ENCODE measurements at places on chromosomes 11 and 22.

GRCh38 chr22:32476281-32477195, 1.9 kb downstream of the FBXO7 start:
- DNase-seq: no peak

GRCh38 chr11:17609291-17610084, 62.4 kb downstream of the OTOG start:
- DNase-seq: no peak

- DNase-seq: no peak
Measured at GRCh38 chr11:89437317-89437716, 53.9 kb downstream of the NOX4 start.

- no peak for DNase-seq
Measured at GRCh38 chr11:125270711-125271110, 106.2 kb downstream of the PKNOX2 start.

- no peak for DNase-seq
Measured at GRCh38 chr11:35126000-35126878, 12.7 kb upstream of the CD44 start.

DNA sequence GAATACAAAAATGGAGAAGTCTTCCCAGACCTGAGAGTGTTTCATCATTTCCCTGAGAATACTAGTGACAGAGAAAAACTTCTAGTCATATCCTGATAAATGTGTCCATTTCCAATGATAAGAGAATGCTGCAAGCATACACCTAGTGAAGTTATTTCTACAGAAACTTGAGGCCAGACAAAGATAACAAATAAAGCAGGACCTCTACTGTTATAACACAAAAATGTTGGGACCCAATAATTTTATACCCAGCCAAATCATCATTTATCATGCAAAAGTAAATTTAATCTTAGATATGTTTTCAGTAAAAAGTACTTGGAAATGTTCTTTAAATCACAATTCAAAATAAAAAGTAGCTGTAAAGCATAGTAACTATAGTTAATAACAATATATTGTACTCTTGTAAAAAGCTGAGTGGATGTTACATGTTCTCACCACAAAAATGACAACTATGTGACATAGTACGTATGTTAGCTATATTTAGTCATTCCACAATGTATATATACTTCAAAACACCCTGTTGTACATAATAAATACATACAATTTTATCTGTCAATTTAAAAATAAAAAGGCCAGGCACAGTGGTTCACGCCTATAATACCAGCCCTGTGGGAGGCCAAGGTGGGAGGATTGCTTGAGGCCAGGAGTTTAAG, 12.6 kb downstream of the RRAS2 start:
- DNase-seq: no peak

DNA sequence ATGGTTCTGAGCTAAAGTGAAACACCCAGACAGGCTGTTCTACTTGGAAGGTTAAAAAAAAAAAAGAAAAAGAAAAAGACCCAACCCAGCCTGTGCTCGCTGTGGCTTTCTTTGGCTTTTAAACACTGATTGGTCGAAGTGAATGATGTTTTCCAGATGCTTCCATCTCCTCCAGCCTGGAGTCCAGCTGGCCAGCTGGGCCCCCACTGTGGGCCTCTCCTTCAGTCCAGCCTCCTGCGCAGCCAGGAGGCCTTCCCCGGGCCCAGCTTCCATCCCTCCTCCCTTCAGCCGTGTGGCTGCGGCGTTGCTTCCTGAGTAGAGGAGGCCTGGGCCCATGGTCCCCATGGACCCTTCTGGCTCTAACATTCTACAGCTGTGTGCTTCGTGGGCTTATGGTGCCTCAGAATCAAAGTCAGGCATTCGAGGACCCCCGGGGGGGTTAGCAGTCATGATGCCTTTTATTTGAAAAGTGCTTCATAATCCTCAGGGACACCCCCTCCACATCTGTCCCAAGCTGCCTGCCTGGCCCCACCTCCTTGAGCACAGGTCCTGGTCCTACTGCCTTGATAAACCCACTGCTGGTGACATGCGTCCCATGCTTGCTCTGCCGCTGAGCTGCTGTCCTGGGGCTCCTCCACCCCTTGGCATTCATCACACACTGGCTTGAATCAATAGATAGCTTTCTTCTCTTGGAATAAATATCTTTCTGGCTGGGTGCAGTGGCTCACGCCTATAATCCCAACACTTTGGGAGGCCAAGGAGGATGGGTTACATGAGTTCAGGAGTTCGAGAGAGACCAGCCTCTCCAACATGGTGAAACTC, 42.2 kb upstream of the FBLN1 start:
- DNase-seq: no peak

GRCh38 chr22:24063986-24064385, 52.9 kb downstream of the CABIN1 start:
- no peak for DNase-seq

- no peak for DNase-seq
Measured at GRCh38 chr11:68353118-68353517, 40.7 kb downstream of the LRP5 start.

DNA sequence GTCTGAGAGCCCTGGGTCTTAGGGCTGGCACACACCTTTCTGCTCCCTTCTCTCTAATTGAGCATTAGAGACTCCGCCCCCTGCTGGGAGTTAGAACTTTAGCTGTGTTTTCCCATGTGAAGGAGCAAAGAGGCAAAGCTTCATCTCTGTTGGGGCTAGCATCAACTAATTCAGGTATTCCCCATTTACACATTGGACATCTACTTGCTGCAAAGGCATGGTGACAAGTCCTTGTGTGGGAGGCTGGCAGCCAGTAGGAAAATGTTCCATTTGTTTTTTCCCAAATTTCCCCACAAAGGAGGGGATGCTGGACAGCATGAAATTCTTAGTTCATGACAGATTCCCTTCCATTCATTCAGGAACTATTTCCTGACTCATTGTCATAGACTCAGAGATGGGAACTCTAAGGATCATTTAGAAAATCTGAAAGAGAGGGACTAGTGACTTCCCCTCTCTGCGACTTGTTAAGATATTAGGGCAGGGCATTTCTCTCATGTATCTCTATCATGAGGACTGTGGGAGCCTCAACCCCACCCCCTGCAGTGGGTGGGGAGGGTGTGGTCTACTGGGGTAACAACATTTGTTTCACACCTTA, 3.6 kb downstream of the CD44 start:
- DNase-seq: no peak

DNA sequence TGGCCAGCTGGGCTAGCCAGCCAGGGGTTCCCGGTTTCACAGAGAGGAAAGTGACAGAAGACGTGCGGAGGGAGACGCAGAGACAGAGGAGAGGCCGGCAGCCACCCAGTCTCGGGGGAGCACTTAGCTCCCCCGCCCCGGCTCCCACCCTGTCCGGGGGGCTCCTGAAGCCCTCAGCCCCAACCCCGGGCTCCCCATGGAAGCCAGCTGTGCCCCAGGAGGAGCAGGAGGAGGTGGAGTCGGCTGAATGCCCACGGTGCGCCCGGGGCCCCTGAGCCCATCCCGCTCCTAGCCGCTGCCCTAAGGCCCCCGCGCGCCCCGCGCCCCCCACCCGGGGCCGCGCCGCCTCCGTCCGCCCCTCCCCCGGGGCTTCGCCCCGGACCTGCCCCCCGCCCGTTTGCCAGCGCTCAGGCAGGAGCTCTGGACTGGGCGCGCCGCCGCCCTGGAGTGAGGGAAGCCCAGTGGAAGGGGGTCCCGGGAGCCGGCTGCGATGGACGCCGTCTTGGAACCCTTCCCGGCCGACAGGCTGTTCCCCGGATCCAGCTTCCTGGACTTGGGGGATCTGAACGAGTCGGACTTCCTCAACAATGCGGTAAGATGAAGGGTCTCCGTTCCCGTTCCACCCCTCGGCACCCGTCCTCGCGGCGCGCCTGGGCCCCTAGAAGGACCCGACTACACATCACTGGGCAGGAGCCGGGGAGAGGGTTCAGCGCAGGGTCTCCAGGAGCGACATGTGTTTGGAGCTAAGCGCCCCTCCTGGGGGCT, at the start of gene CREB3L1:
CREB3L1 (plus strand) TSS at position 41 of the 765 bp plus-strand sequence; CDS start at position 491, 450 bp downstream.
- DNase-seq: no peak

- DNase-seq: peak; percentile 3
Measured at GRCh38 chr11:78000193-78000592, 5.7 kb upstream of the INTS4 start.

GRCh38 chr11:134291196-134291595, 15.0 kb downstream of the GLB1L3 start:
- no peak for DNase-seq

DNA sequence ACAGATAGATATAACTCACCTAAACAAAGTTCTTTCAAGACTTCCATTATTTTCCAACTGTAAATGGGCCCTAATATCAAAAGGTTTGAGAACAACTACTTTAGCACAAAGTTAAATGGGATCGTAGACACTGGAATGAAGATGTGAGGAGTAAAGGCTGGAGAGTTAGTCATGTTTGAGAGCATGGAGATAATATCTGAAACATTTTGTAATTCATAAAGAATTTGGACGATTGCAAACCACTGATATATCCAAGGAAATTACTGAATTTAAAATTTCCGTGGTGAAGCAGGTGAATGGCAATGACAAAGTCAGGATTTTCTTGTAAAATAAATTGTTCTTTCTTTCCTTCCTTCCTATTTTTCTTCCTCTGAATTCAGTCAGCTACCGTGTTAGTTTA, 564.9 kb downstream of the CNTN5 start:
- DNase-seq: no peak

DNA sequence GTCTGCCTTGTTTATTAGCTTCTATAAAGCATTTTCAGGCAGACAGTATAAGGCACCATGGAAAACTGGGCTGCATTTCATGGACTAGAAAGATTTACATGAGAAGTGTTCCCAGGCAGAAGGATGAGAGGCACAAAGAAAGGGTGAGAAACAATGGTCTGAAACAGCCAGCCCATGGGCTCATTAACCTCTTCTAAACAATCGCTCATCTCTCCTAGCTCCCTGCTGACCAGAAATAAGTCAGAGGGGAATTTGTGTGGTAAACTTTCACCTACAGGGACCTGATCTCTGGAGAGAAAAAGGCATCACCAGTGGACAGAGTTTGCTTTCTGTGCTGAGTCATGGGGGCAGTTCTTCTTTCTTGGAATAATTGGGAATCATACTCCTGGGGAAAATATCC, 51.8 kb upstream of the KIRREL3 start:
- DNase-seq: no peak

DNA sequence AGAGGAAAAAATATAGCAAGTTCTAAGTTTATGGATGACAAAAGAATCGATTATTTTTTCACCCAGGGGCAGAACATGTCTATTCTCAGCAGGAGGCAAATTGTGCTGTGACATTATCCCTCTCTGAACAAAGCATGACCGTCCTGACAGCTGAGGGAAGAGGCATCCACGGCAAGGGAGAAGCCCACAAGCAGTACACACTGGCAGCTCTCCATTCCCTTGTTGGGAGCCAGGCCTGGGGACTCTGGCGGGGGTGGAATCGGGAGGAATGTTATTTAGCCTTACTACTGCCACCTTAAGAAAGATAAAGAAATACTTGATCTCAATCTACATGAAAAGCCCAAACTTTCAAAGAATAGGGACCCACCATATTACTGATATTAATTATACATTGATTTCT, 3.4 kb downstream of the KIRREL3 start:
- no peak for DNase-seq

DNA sequence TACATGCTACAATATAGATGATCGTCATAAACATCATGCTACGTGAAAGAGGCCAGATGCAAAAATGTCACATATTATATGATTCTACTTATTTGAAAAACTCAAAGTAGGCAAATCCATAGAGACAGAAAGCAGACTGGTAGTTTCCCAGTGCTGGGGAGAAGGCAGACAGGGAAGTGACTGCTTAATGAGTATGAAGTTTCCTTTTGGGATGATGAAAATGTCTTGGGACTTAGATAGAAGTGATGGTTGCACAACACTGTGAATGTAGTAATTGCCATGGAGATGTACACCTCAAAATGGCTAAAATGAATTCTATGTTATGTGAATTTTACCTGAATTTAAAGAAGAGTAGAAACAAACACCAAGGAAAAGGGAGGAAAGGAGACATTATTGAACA, 45.2 kb upstream of the EHF start:
- no peak for DNase-seq

DNA sequence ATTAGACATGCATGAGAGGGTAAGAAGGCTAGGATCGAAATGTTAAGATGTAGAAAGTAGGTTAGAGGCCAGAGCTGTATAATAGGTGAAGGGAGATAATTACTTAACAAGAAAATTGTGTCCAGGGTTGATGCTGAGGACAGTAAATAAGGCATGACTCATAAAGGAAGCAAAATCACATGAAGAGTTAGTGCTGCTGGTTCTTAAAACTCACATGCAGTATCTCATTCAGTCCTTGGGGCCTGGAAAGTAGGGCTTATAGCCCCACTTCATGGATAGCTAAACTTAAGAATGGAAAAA, 130.2 kb downstream of the NCAM1 start:
- DNase-seq: no peak

- DNase-seq: no peak
Measured at GRCh38 chr11:57378186-57378585, 2.8 kb downstream of the PRG3 start.

- no peak for DNase-seq
Measured at GRCh38 chr11:21415606-21416005, 746.2 kb downstream of the NELL1 start.

- no peak for DNase-seq
Measured at GRCh38 chr11:60208146-60208895, 25.4 kb upstream of the MS4A6A start.

DNA sequence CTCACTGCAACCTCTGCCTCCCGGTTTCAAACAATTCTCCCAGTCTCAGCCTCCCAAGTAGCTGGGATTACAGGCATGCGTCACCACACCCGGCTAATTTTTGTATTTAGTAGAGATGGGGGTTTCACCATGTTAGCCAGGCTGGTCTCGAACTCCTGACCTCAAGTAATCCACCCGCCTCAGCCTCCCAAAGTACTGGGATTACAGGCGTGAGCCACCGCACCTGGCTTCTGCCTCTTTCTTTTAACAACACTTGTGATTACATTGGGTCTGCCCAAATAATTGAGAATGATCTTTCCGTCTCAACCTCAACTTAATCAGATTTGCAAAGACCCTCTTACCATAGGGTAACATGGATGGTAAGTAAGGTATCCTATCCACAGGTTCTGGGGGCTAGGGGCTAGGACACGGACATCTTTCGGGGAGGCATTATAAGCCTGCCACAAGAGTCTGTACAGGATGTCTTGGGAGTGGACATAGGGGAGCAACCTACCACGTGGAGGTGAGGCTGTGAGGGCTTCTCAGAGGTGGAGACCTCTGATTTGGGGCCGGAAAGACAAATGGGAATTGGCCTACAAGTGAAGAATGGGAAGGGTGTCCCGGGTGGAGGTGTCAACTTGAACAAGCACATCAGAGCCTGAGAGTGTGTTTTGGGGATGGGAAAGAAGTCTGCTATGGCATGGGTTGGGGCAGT, 2.7 kb upstream of the CBX6 start:
- no peak for DNase-seq

- DNase-seq: no peak
Measured at GRCh38 chr11:75735181-75735845, 17.7 kb downstream of the MOGAT2 start.

DNA sequence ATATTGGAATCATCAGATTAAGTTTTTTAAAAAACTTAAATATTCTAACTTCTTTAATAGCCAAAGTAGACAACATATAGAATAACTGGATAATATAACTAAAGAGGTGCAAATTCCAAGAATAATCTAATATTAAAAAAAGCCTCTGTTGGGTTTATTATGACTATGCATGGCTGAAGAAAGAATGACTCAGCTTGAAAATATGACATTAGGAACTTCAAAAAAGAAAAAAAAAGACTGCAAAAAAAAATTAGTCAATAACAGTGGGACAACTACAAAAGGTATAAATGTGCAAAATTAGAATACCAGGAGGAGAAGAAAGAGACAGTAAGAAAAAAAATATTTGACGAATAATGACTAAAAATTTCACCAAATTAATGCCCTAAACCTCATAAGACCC, 1178.0 kb downstream of the JRKL start:
- DNase-seq: no peak

- no peak for DNase-seq
Measured at GRCh38 chr11:12585861-12586260, 88.4 kb upstream of the TEAD1 start.

GRCh38 chr11:130323452-130324450, 9.0 kb upstream of the ZBTB44 start:
- no peak for DNase-seq

Measured in nucleus accumbens (tissue), 56 donors.